Coronary artery (tissue), 2 donors: ENCODE measurements at places on chromosomes 12 and 14.

DNA sequence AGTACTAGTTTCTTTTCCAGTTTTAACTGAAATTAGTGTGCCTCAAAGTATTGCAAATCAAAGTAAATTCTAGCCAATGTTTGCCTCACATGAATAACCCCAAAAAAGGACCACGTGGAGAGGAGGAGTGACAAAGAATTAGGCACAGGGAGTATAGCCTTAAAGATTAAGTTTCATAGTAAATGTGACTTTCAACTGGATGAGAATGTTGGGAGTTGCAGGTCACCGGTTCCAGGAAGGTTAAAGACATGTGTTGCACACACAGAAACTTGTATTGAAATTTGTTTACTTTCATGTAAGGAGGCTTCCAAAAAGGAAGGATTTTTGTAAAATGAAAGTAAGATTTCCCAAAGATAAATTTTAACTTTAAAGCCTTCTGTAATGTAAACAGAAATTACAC, 89.1 kb upstream of the CCDC198 start:
- no peak for DNase-seq

- no peak for DNase-seq
These were observed 73.4 kb upstream of the AVPR1A start for GRCh38 chr12:63224396-63224795.

DNA sequence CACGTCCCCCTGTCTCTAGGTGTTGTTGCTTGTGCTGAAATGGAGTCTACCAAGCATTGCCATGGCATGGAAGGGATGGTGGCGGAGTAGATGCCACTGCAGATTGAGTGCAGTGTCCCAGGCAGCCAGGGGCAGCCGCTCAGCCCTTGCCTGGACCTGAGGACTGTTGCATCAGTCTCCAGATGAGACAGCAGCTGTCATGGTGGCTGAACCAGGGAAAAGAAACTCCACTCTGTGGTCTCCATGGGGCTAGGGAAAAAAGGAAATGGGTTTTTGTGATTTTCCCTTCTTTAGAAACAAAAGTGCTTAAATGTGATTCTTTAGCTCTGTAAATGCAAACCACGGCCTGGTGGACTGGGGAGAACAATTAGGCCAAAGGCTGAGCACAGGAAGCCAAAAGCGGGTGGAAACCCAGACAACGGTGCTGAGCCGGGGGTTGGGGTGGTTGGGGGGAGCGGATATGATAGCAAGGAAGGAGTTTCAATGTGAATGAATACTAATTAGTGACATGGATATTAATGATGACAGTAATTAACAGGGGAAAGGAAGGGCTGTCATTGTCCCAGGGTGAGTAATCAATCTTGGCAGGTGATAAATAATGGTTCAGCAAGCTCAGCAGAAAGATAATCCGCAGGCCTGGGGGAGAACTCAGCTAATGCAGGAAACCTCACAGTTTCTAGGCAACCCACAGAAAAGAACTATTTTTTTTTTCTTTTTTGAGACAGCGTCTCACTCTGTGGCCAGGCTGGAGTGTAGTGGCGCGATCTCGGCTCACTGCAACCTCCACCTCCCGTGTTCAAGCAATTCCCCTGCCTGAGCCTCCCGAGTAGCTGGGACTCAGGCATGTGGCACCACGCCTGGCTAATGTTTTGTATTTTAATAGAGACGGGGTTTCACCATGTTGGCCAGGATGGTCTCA, 442.6 kb downstream of the DPF3 start:
- no peak for DNase-seq

DNA sequence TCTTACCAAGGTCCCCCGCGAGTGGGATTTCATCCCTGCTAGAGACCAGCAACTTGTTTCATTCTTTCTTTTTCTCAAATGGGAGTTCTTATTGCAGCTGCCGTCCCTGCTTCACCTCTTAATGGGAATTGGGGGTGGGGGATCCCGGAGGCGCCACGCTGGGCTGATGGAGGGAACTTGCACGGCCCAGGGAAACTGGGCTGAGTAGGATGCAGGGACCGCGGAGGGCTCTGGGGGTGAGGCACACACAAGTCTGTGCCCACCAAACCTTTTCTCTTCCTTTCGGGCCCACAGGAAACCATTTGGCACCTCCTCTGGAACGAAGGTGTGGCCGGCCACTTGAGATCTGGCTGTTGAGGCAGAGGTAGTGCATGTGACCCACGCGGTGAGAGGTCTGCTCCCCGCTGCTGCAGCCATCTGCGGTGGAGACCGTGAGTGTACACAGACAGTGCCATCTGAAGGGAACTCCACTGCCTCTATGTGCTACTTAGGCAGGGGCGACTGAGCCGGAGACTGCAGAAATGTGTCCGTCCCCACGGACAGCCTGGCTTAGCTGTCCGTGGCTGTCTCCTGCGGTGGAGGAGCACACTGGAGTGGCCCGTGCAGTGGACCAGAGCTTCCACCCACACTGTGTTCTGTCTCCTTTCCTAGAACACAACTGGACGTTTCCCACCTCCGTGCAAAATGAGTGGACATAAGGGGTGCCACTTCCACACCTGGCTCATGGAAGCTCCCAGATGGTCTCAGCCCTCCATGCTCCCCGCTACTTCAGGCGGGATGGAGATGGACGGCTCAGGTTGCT, 42.1 kb upstream of the TESC start:
- DNase-seq = no peak

DNA sequence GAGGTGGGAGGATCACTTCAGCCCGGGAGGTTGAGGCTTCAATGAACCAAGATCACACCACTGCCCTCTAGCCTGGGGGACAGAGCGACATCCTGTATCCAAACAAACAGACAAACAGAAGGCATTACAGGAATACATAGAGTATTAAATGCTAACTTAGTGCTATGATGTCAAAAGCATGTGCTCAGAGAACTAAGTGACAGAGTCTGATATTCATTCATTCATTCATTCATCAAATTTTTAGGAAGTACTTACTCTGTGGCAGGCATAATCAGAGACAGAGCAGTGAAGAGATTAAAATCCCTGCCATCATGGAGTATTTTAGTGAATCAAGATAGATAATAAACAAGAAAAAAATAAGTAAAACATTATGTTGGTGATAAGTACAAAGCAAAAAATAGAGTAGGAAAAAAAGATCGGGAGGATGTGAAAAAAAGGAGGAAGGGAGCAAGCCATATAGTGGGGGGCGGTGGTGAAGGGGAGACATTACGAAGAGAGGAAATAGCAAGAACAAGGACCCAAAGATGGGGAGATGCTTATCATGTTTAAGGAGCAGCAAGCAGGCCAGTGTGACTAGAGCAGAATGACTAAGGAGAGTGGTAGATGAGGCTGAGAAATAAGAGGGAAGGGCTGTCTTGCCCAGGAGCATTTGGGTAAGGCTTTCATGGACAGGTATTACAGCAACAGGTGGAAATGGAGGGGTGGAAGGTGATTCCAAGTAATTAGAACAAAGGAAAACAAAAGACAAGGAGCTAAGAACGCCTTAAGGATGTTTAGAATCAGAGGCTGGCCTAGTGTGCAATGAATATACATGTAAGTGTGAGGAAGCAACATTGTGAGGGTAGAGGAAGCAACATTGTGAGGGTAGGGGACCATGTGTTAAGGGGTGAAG, 2.8 kb downstream of the MAP4K5 start:
- no peak for DNase-seq

DNA sequence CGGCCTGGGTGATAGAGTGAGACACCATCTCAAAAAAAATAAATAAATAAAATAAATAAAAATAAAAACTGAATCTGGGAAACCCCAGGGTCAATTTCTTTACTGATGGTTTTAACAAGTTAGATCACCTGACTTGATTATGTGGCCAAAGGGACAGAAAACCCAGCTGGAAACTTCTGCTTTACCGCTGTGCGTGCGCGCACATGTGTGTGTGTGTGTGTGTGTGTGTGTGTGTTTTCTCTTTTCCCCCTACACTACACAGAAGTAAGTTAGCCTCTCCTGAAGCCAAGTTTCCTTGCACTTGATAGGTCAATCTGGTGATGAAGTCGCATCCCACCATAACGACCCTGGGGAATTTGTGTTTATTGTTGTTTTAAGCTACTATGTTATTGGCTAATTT, 105.3 kb upstream of the AMN1 start:
- DNase-seq = no peak

GRCh38 chr12:89029961-89030360, 322.3 kb downstream of the DUSP6 start:
- DNase-seq = no peak

DNA sequence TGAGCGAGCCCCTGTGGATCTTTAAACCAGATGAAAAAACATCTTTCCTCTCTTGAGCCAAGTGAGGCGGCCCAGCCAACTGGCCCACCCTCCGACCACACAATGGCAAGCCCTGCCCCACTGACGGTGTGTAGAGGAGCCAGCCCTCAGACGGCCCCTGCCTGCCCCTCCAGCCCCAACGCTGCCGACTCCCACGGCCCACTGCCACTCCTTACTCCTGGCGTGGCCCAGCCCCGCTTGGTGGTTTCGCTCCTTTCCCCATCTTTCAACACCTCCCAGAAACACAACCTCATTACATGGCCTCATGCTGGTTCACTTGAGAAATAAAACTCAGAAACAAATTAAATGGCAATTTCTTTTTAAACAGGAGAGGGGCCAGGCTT, 80.6 kb upstream of the DICER1 start:
- no peak for DNase-seq
